ENCODE measurements at places on chromosomes 7 and 10.

- DNase-seq: no peak
Observed at GRCh38 chr10:78596556-78596955, 472.2 kb upstream of the ZMIZ1 start.

- no peak for DNase-seq
Observed at GRCh38 chr7:43505412-43505811, 77.5 kb upstream of the STK17A start.

- peak; percentile 54 for DNase-seq
Observed at GRCh38 chr10:6108631-6109443, 20.0 kb downstream of the RBM17 start.

DNA sequence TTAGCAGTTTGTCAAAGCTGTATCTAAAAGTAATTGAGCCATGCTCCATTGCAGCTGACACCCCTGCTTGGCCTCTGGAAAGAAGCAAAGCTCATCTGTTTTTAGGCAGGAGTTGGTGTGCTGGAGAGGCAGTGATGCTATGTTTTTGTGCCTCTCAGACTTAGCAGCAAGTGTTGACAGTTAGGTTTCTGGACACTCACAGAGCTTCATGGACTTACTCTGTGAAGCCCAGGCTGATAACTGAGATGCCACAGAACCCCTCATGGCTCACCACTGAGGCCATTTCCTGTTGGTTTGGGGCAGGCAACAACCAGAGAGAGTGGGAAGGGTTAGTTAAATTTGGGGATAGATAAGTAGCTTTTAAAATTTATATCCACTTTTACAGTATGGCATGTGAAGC is 59.8 kb downstream of the BTAF1 start:
- DNase-seq: no peak

GRCh38 chr7:8133188-8133848 is 128.6 kb downstream of the ICA1 start:
- no peak for DNase-seq

GRCh38 chr10:96395931-96396877 is 37.4 kb upstream of the OPALIN start:
- peak; percentile 72 for DNase-seq

- no peak for DNase-seq
Observed at GRCh38 chr7:102064361-102065025, 222.2 kb upstream of the SH2B2 start.

DNA sequence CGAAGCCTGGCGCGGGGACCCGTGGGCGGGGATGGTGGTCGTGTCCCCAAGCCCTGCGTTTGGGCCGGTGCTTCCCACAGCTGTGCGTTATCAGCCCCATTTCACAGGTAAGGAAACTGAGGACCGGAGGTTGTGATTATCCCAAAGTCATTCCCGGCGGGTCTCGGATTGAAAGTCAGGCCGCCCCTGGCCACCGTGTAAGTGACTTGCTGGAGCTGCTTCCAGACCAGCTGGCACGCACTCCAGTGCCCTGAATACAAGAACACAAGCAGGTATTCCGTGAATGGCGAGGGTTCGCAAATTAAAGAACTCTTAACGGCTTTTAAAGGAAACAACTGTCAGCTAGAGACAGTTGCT is 675 bp upstream of the ATE1 start:
- DNase-seq: no peak

DNA sequence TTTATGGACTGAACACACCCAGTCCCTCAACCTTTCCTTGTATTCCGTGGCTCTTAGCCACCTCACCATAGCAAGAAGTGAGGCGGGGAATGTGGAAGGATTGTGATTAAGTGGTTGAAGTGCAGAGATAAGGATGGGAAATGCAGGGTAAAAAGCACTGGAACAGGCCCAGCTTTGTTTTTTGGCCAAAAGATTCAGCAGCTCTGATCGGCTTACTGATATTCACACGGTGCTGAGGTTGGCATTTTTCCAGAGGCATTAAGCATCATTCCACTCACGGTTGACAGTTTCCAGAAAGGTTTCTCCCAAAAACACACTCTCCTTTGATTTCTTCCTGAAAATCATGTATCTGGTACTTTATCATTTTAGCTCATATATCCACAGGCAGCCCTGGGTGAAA is 544.2 kb downstream of the CNTNAP2 start:
- DNase-seq: no peak

DNA sequence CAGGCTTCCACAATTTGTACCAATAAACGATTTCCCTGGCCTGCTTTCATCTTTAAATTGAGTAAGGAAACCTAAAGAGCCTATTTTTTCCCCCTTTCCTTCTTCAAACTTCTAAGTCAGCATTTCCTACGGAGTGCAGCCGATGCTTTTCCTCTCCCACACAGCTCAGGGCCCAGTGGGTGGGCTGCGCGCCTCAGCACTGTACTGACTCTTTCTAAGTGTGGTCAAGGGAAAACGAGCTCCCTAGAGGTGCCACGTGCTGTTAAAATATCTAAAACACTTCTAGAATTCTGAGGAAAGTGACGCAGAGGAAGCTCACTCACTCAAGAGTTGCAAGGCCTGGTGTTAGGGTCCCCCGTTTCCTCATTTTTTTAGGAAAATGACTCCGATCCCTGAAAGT is 29.0 kb downstream of the STEAP1B start:
- no peak for DNase-seq

DNA sequence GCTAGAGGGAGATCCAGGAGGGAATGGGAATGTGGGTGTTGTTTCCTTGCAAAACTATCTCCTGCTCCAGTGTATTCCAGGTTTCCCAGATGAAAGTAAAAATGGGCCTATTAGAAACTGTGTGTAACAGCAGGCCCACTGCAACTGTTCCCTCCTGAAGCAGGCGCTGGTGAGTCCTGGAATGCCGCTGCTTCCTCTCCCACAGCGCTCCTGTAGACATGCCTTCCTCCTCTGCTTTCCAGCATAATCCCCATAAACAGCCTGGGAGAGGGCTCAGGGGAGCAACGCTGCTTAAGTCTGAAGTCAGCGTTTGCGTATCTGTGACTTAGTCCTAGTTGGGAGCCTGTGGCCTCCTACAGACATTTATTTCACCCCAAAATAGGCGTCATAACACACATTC is 551.0 kb upstream of the FOXK1 start:
- DNase-seq: no peak

DNA sequence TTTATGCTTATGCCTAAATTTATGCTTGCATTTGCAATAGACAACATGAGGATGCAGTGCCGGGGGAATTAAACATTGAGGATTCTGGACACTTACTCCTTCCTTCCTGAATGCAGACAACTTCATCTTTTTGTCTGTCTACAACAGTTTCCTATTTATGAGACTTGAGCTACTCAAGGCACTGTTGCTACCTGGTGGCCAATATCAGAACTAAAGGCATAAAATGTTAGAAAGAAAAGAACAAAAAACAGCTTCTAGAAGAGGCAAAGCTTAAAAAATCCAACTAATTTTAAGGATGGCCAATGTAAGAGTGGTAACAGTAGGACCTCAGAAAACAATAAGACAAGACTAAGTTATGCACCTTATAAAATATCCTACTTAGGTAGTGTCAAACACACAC is 144.5 kb upstream of the PTN start:
- no peak for DNase-seq

- DNase-seq: no peak
Observed at GRCh38 chr7:96977445-96977844, 27.9 kb upstream of the DLX6 start.

DNA sequence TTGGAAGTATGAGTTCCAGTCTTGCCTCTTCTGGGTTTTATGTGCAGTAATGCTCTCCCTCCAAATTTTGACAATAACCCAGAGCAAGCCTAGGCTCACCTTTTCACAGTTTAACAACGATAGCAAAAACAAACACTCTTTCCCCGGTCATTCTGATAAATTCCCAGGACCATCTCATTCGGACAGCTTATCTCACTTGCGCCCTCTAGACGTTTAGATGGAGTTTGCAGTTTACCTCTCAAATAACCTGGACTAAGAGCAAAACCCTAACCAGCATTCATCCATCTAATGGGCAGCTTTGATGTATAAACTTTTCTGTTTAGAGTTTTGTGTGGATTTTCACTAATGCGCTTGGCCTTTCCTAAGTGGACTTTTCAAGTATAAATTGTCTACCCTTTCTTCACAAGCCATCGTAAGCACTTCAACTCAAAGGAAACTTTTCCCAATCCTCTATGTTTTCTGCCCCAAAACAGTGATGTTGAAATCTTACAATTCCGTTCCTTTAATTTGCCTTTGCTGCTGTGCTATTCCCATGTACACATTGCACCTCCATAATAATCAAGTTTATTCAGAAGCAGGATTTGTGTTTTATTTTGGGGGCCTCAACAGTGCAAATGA is 114.9 kb downstream of the HDAC9 start:
- DNase-seq: peak; percentile 27

DNA sequence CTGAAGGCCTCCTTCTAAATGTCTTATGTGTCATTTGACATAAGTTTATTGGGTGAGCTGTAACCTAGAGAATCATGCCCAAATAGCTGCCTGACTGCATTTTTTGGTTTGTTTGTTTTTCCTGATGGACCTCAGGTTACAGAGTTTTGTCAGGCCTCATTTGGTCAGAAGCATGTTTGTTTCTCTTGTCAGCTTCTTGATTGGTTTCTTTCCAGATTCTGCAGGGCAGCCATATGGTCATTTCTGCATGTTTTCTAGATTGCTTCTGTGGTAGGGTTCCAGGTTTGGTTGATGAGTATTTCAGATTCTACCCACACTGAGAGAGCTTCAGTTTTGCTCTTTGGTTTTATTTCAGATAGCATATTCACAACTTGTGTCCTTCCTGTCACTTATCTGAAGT is 28.0 kb downstream of the GLCCI1 start:
- DNase-seq: no peak

GRCh38 chr10:65313406-65313805 is 1612.4 kb upstream of the LRRTM3 start:
- no peak for DNase-seq

DNA sequence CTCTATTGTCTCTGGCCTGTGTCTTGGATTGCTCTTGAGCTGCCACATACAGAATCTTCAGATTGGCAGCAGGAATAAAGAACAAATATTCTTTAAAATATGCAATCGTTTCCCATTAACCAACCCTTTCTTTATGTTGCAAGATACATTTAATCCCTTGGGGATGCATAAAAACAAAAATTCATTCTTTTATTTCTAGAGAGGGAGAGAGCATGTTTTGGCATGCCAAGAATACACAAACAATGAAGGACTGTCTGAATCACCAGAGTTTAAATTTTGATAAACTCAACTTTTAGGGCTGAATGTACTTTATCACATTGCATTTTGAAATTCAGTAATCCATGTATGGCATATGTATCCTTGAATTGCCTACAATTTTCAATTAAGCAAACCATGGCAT is 154.3 kb upstream of the SEMA3D start:
- no peak for DNase-seq

DNA sequence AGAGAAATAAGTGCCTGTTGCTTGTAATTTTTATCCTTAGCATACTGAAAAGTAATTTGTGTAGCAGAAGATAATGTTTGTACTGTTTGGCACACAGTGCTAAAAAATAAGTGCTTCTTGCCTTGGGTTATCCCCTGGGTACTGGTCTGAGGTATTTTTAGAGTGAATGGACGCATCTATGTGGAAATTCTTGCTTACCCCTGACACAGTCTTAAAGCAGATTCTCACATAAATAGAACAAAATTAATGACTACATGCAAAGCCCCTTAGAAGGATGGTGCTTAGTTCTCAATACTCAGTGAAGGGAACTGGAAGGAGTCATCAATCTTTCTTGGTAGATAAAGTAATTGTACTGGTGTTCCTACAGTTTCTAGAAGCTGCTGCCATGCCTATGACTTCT is 548.6 kb downstream of the ARL4A start:
- DNase-seq: no peak

GRCh38 chr7:110170841-110171240 is 920.1 kb upstream of the LRRN3 start:
- no peak for DNase-seq

DNA sequence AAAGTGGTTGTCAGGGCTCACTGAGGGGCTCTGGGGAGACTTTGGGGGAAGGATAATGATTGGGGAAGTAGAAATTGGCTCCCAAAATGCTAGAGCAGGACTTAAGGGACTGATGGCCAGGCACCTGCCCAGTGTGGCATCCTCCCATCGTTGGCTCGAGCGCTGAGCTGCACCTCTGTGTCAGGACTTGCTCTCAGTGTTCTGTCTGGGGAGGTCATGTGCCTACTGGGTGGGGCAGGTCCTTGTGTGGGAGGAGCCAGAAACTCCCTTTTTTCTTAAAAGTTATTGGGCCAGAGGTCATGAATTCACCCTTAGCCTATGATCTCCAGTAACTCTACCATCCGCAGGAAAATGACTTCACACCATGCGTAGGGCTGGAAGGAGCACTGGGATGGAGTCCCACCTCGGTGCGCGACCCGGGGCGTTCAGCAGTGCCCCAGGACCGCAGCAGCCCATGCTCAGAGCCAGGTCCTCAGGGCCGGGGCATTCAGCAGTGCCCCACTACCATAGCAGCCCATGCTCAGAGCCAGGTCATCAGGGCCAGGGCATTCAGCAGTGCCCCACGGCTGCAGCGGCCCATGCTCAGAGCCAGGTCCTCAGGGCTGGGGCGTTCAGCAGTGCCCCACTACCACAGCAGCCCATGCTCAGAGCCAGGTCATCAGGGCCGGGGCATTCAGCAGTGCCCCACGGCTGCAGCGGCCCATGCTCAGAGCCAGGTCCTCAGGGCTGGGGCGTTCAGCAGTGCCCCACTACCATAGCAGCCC is 221.9 kb downstream of the EBF3 start:
- no peak for DNase-seq

GRCh38 chr10:101061624-101062231 is at the start of gene KAZALD1:
Gene KAZALD1, plus strand, starts transcription at chr10:101061989. Its CDS starts 604 bp downstream, at chr10:101062593.
- DNase-seq: no peak

- DNase-seq: no peak
Observed at GRCh38 chr10:31587691-31588090, 268.7 kb downstream of the ZEB1 start.

DNA sequence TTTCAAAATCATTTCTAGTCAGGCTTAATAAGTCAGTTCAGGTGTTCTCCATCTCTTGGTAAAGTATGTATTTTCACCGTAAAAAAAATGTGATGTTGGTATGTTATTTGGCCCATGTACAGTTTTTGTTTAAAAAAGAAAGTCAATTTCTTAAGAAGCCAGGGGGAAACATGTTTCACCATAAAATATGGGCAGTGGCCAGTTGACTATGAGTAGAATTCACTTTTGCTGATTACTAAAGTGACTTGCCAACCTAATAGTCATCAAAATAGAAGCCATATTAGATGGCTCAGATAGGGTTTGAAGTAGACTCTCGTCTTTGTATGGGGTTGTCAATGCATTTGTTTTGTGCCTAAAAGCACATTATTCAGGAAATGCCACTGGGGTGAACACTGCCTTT is 266.3 kb downstream of the BICC1 start:
- no peak for DNase-seq

DNA sequence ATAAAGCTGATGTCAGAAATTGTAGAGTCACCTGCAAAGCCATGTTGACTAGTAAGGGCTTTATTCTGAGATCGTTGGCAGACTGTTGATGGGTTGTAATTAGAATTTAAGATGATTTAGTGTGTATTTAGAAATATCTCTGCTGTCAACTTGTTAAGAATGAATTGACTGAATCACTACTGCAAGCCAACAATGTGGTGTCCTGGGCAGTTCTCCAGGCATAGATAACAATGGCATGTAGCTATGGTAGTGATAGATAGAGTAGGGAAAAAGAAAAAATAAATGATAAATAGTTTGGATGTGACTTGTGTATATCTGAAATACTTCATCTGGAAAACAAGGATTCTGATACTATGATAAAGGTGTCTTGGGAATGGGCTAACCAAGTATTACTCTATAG is 640.2 kb downstream of the ARL4A start:
- no peak for DNase-seq
